Activated CD4-positive, alpha-beta T cell treated with anti-CD3 and anti-CD28 coated beads for 24 hours (primary cell): ENCODE measurements at places on chromosomes 5 and 9.

DNA sequence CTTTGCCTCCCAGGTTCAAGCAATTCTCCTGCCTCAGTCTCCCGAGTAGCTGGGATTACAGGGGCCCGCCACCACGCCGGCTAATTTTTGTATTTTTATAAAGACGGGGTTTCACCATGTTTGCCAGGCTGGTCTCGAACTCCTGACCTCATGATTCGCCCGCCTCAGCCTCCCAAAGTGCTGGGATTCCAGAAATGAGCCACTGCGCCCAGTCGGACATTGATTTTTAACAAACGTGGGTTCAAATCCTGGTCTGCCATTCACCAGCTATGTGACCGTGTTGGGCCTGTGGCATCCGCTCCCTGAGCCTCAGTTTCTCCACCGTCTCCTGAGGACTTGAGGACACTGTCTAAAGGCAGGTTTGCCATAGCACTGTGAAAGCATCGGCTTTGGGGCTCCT is 41.8 kb upstream of the NEK6 start:
- no peak for DNase-seq

- no peak for DNase-seq
These were observed 15.1 kb downstream of the PDE8B start for GRCh38 chr5:77225531-77225930.

GRCh38 chr5:172870715-172871461 is 36.8 kb downstream of the ERGIC1 start:
- no peak for DNase-seq

- DNase-seq = no peak
These were observed 89.1 kb upstream of the PPP2R2B start for GRCh38 chr5:146967646-146968045.

GRCh38 chr9:119004618-119004990 is 364.6 kb downstream of the BRINP1 start:
- no peak for DNase-seq

- DNase-seq = no peak
These were observed 12.8 kb upstream of the LCP2 start for GRCh38 chr5:170310256-170310926.

GRCh38 chr5:110916381-110917049 is 155.0 kb upstream of the TSLP start:
- no peak for DNase-seq

DNA sequence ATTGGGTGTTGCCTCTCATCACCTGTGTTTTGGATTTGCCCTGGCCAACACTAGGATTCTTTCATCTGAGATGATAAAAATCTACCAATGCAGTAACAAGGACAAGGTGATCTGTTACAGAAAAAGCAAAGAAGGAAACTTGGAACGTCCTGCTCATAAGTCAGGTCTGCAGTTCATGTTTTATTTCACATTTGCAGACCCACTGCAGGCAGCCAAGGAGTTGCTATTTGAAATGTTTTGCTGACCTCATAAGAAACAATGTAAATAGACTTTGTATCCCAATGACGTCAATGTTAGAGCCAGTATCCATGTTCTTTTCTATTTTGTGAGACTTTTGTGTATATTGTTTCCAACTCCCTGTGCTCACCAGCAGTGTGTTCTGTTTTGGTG is 312.9 kb downstream of the DEPDC1B start:
- no peak for DNase-seq

DNA sequence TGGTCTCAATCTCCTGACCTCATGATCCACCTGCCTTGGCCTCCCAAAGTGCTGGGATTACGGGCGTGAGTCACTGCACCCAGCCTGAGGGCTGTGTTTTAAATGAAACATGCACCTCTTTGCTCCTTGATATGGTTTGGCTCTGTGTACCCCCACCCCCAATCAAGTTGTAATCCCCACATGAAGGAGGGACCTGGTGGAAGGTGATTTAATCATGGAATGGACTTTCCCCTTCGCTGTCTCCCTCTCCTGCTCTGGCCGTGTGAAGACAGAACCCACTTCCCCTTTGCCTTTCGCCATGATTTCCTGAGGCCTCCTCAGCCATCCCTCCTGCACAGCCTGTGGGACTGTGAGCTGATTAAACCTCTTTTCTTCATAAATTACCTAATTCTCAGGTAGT is 12.5 kb upstream of the NOTCH1 start:
- no peak for DNase-seq

GRCh38 chr5:144281784-144282183 is 111.1 kb downstream of the KCTD16 start:
- DNase-seq = no peak

DNA sequence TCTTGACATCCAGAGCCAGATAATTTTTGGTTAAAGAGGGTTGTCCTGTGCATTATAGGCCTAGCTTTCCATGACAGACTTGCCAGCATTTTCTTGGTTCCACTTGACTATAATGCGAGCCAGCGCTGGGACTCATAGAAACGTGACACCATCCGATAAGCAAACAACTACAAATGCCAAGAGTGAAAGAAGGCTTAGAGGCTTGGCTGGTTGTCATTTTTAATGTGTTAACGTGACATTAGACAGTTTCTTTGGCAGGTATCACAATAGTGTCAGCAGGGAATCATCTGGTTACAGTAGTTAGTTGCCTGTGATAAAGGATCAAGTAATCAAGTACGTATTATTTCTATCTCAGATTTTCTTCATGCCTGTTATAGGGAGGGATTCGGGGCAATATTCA is 20.0 kb upstream of the LIFR start:
- DNase-seq = no peak

GRCh38 chr5:170360709-170361108 is 28.5 kb downstream of the KCNMB1 start:
- DNase-seq = no peak

- DNase-seq = no peak
These were observed 14.4 kb downstream of the HNRNPK start for GRCh38 chr9:83965350-83966208.

DNA sequence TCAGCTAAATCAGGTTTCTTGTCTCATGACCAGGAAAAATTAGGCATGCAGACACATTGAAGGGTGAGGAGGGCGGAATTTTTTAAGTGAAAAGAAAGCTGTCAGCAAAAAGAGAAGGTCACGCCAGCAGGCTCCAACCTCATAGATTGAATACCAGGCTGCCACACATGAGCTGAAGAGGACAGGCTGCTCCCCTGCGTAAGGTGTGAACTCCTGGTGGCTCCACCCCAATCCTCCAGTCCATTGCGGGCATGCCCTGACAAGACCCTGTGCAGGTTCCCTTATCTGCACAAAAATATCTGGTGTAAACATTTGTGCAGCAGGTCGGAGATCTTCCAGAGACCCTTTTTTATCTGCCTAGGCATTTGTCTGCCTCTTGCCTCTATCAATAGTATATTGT is 22.9 kb upstream of the TEX10 start:
- no peak for DNase-seq

DNA sequence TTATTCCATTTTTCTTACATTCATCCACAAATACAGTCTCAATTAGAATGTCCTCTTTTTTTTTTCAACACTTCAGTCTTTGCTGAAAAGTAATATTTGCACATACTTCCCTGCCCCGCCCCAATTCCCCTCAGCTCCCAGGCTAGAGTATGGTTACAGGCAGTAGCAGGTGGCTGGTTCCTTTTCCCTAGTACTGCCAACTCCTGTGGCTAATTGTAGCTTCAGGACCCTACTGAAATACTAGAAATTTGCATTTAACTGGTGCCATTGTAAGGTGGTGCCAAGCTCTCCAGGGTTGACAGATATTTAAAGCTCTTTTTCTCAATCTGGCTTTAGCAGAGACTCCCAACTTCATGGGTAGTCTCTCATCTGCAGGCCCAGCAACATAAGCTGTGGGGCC is 80.3 kb downstream of the FAM81B start:
- no peak for DNase-seq

DNA sequence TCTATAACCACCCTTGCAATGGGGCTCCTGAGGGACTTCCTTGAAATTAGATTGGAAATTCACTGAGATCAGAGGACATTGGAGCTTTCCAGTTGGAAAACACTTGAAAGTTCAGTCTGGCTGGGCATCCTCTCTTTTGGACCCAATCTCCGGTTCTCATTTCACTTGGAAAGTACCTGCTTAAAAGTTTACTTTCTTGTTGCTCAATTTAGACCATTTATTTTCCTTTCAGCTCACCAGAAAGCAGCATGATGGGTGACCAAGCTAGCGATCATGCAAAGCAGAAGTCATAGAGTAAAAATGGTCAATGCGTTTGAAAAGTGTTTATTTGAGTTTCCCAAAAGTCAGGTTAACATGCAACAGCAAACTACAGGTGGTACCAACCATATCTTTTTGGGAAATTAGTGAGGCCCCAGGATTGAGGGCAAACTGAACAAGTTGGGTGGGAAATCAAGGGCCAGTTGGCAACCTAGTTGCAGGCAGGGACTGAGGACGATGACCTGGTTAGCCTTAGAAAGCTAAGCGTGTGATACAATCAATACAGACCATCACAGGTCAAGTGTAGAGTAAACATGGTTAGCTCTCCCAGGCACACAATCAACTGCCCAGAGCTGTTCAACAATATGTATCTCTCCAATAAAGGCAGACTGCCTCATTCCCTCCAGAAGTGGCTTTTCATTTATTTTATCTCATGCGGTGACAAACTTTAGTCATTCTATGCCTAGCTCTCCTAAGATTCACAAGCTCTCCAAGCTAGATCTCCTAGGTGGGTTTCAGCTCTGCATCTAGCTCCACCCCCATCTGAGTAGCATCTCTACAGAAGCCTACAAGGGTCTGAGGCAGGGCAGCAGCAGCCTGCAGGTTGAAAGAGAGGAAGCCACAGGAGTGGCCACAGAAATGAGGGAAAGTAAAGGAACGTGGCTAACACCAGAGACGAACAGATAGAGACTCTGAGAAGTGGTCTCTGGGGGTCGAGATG is 136.9 kb downstream of the UGCG start:
- DNase-seq = no peak

DNA sequence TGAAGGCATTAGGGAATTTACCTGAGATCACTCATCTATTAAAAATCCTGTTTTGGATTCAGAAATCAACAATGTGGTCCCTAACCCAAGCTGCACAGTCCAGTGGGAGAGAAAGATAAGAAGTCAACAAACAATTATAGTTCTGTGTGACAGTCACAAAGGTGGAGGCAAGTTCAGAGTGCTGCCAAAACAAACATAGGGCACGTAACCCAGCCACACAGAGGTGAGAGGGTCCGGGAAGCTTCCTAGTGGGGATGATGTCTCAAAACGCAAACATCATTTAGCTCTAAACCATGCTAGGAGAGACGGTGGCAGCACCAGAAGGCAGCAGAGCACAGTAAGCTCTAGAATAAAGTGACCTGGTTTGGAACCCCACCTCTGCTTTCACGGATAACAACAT is 158.9 kb downstream of the MAPKAP1 start:
- no peak for DNase-seq

- DNase-seq = no peak
These were observed 19.1 kb downstream of the PHF2 start for GRCh38 chr9:93595461-93595860.

GRCh38 chr9:131963072-131964030 is 116.3 kb downstream of the MED27 start:
- no peak for DNase-seq

DNA sequence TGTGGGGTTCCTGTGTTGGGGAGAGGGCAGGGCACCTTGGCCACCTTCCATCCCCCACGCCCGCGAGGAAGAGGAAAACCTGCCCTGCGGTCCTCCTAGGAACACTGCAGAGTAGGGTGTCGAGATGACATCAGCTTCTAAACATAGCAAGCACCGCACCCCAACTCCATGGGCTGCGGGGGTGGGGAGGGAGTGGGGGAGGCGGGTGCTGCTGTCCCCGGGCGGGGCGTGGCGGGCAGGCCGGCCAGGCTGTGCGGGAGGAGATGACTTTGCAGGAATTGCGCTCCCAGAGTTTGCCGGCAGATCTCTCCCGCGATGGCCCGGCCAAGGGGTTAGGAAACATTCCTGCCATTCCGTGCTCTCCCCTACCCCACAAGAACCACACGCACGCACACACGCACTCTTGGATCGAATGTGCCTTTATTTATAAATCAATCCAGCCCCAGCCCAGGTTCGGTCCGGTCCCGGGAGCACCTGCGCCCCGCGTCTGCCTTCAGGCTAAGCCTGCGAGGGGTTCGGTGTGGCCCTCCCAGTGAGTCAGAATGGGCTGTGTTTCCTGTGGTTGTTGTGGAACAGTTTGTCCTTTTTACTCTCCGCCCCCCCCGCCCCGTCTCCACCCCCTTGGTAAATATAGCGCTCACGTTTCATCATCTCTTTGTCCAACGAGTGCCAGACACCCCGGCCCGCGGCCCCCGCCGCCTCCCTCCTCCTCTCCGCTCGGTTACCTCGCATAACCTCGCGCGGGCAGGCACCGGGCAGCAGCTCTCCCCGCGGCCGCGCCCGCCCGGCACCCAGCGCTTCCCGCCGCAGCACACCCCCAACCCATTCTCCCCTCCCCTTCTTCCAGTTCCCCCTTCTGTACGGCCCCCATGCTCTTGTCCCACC is 5.3 kb upstream of the KLF9 start:
- DNase-seq = peak; percentile 74

DNA sequence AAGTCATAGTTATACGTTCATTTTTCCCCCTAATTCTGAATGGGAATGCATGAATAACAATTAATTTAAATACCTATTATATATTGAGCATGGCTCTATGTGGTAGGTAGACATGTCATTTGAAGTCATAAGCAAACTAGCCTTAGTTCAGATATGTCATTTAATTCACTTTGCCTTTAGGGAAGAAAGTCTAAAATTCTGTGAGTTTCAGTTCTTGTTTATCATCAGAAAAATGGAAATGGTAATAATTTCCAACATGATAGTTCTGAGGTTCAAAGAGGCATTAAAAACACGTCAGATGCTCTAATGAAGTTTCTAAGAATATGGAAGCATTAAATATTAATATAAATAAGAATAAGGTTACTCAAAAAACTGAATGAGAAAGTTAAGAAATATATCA is 13.1 kb upstream of the ANXA1 start:
- DNase-seq = no peak

DNA sequence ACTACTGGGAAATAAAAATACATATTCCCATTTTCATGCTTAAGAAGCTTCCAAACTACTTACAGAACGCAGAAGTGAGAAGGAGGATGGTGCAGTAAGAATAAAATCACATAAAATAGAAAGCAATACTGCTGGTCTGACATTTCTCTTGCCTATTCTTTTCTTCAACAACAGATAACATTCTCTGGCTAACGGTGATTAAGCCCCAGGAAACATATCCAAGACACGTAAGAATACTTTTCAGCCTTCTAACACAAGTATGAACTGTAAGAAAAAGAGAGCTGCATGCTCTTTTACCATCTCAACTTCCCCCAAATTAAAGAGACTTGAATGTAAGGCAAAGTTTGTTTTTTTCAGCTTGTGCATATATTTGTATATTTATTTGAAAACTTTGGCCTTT is 156.1 kb upstream of the TARS1 start:
- no peak for DNase-seq

- DNase-seq = no peak
These were observed 237.6 kb upstream of the CCNH start for GRCh38 chr5:87650284-87650683.

GRCh38 chr9:14560194-14560593 is 133.0 kb downstream of the ZDHHC21 start:
- no peak for DNase-seq

GRCh38 chr5:127064253-127064840 is 9.0 kb downstream of the C5orf63 start:
- DNase-seq = no peak
